Smooth muscle cell of the pulmonary artery (primary cell): ENCODE measurements at places on chromosomes 11 and 22. TPM values are rescaled to one million over a fixed set of nuclear protein-coding genes. Genes with fewer than 3 reads are reported as not detected.

Gene OR6T1
- not detected in 2 replicates for total RNA-seq

Gene DDI1
- total RNA-seq, result not detected in 2 replicates

Gene GLYATL2
- total RNA-seq, result 0.78 and 1.1 TPM in 2 replicates

Gene PIWIL4
- total RNA-seq, result 3.0 and 4.6 TPM in 2 replicates

Gene PRRG4
- under 0.01 and 0.89 TPM in 2 replicates for total RNA-seq

Gene MUC5AC
- not detected in 2 replicates for total RNA-seq

Gene POU2AF3
- total RNA-seq, result not detected in 2 replicates

Gene HORMAD2
- not detected in 2 replicates for total RNA-seq

Gene KRTAP5-10
- total RNA-seq, result not detected in 2 replicates

Gene OMP
- 0.43 and 0.98 TPM in 2 replicates for total RNA-seq

Gene MMP10
- 3.8 and 5.1 TPM in 2 replicates for total RNA-seq

Gene CD3D
- not detected in 2 replicates for total RNA-seq

Gene APOL3
- total RNA-seq, result 10.6 and 27.1 TPM in 2 replicates

Gene FKBP2
- 80.7 and 81.8 TPM in 2 replicates for total RNA-seq

Gene FAM111A
- total RNA-seq, result 28.1 and 33.0 TPM in 2 replicates

Gene CLCF1
- total RNA-seq, result 4.4 and 5.3 TPM in 2 replicates

Gene SMCO4
- total RNA-seq, result 4.4 and 9.1 TPM in 2 replicates

Gene BIRC3
- total RNA-seq, result 0.91 and 2.5 TPM in 2 replicates

Gene TSPO
- 224 and 354 TPM in 2 replicates for total RNA-seq

Gene SNU13
- total RNA-seq, result 66.7 and 76.8 TPM in 2 replicates

Gene TRIM48
- total RNA-seq, result not detected in 2 replicates

Gene SLC22A12
- not detected in 2 replicates for total RNA-seq

Gene IRAG1
- 40.8 and 69.0 TPM in 2 replicates for total RNA-seq

Gene OSM
- not detected in 2 replicates for total RNA-seq

Gene EFCAB6
- 1.6 and 2.2 TPM in 2 replicates for total RNA-seq

Gene OR8H3
- total RNA-seq, result not detected in 2 replicates

Gene RBFOX2
- total RNA-seq, result 160 and 202 TPM in 2 replicates

Gene TCF20
- total RNA-seq, result 22.4 and 25.4 TPM in 2 replicates

Gene TMPRSS6
- not detected in 2 replicates for total RNA-seq

Gene UPB1
- under 0.01 and 0.03 TPM in 2 replicates for total RNA-seq

Gene HBD
- 0.33 and 0.36 TPM in 2 replicates for total RNA-seq

Gene C22orf31
- total RNA-seq, result not detected in 2 replicates

Gene SF1
- 79.8 and 91.2 TPM in 2 replicates for total RNA-seq

Gene SERGEF
- 22.0 and 22.1 TPM in 2 replicates for total RNA-seq

Gene CARD18
- total RNA-seq, result not detected in 2 replicates

Gene YAP1
- 203 and 218 TPM in 2 replicates for total RNA-seq

Gene TIRAP
- 4.5 and 6.3 TPM in 2 replicates for total RNA-seq

Gene UCP2
- 0.13 and 0.39 TPM in 2 replicates for total RNA-seq

Gene UBE4A
- 36.8 and 40.5 TPM in 2 replicates for total RNA-seq

Gene CABP4
- total RNA-seq, result under 0.01 TPM in 1 of 2 replicates, not detected in the other

Gene AASDHPPT
- 39.7 and 40.5 TPM in 2 replicates for total RNA-seq

Gene KRTAP5-9
- not detected in 2 replicates for total RNA-seq

Gene LRP4
- total RNA-seq, result 6.9 and 8.1 TPM in 2 replicates
